Stimulated activated CD4-positive, alpha-beta T cell treated with anti-CD3 and anti-CD28 coated beads, Interleukin-15, amount 100 ng/mL, for 1 hour (primary cell): ENCODE measurements at places on chromosomes 5 and 9.

GRCh38 chr5:95280401-95281095 lies 4.3 kb downstream of the MCTP1 start:
- DNase-seq = no peak

DNA sequence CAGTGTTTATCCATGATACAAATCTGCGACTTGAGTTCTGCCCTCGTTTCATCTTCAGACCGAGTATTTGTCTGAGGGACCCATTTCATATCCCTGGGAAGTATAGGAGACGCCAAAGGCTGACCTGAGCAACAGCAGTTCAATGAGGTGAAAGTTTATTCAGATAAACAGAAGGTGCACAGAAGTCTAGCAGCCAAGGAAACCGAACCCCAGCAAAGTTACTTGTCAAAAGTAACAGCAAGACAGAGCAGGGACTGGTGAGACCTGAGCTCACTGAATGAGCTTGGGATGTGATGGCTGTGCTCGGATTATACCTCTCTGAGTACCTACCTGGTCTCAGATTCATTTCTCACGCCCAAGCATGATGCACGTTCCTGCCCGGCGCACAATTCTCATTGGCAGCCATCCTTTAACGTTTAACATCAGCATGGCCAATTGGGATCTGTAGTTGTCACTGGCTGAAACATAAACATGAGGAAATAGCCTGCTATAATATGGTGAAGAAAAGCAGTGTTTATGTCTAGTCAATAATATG lies 599 bp downstream of the LYRM7 start:
- DNase-seq = no peak

DNA sequence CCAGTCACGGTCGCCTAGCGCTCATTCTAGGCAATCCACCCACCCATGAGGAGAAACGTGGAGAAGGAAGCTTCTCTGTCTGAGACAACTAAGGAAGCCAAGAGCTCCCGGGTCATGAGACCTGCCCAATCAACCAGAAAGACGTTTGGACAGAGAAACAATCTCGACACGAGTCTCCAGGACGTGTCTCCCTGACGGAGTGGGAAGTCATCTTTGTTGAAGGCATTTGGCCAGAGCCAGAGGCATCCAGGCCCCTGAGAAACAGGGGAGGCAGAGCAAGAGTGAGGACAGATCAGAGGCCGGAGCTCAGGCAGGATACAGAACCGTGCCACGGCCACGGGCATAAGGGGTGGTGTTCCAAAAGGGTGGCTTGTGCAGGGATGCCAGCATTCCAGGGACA lies 479.0 kb downstream of the SPATA31A7 start:
- DNase-seq = no peak

DNA sequence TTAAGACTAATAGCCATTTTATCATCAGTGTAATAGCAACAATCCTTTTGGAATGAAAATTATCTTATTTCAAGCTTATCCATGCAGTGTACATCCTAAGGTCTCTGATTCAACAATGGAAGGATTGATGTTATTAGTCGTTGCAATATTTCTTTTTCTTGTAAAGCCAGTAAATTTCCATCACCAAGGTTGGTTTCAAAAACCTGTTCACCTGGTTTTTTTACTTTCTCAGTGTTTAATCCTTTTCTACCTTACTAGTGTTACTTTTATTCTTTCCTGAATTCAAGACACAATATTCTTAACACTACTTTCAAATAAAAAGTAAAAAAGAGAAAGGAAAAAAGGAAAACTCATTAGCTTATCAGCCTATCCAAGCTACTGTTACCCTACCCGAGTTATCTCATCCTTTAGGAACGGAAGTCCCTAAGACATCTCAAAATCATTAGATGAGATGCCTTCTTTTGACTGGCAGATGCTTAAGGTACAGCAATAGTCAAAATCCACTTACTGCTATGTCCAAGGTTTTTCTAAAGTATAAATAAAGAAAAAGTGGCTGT lies 5.4 kb downstream of the ZFR start:
- DNase-seq = no peak

- no peak for DNase-seq
Observed at GRCh38 chr9:68778635-68779034, 73.6 kb downstream of the PIP5K1B start.

DNA sequence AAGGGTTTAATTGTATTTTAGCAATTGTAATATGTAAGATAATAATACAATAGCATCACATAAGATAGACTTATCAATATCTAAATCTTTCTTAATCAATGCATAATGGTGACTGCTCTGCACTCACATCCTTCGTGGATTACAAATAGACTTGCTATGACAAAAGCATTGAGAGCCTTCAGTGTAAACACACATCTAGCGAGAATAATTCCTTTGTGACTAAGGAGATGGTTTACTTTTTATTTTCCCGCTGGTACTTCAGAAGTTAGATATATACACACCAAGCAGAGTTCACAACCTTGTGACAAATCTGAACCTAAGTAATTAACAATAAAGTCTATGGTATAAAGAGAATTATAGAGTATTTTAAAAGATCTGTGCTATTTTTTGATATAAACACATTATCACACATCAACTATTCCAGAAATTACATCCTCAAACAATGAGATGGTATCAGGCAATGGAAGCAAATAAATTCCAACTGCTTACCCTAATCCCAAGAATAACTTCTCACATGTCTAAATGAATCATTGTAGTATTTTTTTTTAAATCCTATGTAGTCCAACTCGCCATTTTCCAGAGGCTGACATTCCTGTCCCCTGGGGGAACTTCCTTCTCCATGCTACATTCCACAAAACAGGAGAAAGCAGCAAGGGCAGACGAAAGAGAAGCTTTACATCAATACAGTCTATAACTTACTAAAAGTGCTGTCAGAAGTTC lies 51.2 kb downstream of the MAPKAP1 start:
- DNase-seq = no peak

DNA sequence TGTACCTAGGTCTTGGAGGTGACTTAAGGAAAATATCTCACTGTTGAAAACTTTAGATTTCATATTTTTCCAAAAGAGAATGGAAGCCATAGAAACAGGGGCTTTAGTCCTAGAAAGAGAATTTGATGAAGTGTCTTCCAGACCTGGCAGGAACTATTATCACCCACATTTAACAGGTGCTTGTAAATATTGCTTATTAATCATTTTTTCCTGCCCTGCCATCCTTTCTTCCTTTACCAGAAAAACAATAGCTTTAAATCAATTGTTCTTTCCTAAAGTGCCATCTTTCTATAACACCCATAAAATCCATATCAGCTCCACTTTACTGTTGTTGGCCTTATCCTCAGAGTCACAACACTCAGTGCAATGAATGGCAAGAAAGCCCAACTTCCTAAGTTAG lies 350.9 kb downstream of the YTHDC2 start:
- no peak for DNase-seq

GRCh38 chr5:16856531-16856930 lies 79.6 kb downstream of the MYO10 start:
- no peak for DNase-seq

DNA sequence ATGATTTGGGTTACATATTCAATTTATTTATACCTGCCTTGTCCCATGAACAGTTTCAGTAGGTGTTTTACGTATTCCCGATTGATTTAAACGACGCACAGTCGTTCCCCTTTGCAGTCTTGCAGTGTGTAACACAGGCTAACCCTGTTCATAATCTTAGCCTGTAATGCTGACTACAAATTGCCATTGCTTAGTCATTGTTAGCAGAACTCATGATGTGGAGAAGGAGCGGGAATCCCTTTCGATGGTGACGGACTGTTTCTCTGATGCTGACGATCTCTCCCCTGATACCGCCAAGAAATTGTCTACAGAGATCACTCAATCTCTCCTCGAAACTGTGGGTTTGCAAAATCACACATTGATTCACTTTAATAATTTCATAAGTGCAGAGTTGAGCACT lies 93.2 kb downstream of the MRPL36 start:
- no peak for DNase-seq

- DNase-seq = no peak
Observed at GRCh38 chr5:10671041-10672008, 89.7 kb downstream of the DAP start.

GRCh38 chr9:129166623-129167557 lies 11.2 kb downstream of the IER5L start:
- DNase-seq = no peak

GRCh38 chr9:114372921-114373448 lies 14.8 kb downstream of the AKNA start:
- peak; percentile 49 for DNase-seq

- DNase-seq = no peak
Observed at GRCh38 chr5:104178829-104179456, 616.4 kb upstream of the NUDT12 start.

GRCh38 chr5:67350618-67351201 lies 154.1 kb upstream of the CD180 start:
- no peak for DNase-seq

DNA sequence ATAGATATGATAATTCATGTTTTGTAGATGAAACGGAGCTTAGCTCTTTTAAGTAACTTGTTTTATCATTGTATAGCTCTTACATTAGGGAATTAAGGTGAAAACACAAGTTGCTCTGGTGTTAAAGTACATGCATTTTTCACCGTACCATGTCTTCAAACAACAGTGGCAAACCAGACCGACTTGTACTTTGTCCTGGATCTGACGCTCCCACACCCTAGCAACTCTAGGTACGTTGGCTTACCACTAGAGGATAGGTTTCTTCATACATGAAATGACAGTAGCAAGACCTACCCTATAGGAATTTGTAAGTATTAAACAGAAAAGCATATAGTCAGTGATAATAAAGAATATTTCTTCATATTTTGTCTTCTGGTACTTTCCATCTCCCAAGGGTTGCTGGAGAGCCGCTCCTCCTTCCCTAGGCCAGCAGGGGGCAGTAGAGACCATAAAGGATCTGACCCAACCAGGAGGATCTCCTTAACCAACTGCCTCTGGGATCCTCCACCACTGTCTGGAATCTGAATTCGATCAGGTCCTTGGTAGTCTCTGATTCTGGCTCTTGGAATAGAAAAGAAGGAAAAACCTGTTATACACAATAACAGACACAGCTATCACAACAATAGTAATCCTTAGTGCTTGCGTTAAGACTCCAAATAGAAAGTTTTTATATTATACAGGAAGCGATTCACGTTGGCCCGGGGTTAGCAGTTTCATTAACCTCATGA lies 136.7 kb downstream of the CAVIN4 start:
- DNase-seq = no peak

DNA sequence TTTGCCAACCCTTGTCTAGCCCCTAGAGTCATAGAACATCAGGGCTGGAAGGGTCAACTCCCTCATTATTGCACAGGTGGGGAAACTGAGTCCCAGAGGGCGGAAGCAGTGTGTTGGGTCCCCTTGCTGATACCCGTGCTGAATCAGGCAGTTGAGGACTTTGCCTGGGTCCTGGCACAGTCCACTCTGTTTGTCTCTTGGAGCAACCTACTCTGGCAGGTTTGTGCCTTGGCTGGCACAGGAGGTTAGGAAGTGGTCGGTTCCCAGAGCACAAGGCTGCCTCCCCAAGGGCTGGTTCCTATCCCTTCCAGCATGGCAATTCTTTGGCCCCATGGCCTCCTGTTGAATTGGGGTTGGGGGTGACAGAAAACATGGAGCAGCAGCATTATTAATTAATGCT lies 94.5 kb upstream of the SHB start:
- DNase-seq = no peak

GRCh38 chr9:100083448-100084127 lies 15.2 kb downstream of the ERP44 start:
- no peak for DNase-seq

GRCh38 chr9:93287189-93287552 lies 103.2 kb downstream of the WNK2 start:
- DNase-seq = no peak

DNA sequence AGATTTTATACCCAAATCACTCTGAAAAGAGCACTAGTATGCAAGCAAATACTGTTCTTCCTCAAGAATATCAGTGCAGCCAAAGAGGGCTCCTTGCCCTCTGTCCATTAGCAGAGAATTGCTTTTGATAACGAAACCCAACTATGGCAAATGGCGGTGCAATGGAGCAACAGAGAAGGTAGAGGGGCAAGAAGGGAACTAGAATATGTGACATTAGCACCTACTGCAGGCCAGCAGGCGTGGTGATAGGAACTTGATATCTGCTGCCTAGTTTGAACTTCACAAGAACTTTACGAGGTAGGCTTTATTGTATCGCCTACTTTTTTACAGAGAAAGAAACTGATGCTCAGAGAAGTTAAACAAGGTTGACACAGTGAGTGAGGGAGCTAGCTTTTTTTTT lies 66.1 kb downstream of the APBA1 start:
- no peak for DNase-seq

DNA sequence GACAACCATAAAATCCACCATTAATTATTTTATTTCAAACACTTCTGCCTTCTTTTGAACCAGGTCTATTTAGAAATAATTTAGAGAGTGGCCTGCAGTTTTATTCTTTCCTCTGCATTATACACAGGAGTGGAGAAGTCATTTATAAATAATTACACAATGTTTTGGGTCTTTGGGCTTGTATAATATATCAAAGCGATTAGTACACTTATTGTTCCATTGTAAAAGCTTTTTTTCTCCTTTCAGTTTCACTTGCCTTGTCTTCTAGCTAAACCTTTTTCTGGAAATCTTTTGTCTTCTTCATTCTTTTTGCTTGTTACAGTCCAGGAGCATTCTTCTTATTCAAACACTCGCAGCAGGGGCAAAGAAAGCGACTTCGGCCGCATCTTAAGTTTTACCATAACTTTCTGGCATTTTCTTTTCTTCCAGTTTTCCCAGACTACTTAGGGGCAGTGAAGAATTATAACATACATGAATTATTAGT lies 7.3 kb upstream of the NEUROG1 start:
- no peak for DNase-seq

- no peak for DNase-seq
Observed at GRCh38 chr5:152061095-152061494, 136.4 kb upstream of the GLRA1 start.

- DNase-seq = no peak
Observed at GRCh38 chr5:151202381-151203139, 21.3 kb downstream of the CCDC69 start.

DNA sequence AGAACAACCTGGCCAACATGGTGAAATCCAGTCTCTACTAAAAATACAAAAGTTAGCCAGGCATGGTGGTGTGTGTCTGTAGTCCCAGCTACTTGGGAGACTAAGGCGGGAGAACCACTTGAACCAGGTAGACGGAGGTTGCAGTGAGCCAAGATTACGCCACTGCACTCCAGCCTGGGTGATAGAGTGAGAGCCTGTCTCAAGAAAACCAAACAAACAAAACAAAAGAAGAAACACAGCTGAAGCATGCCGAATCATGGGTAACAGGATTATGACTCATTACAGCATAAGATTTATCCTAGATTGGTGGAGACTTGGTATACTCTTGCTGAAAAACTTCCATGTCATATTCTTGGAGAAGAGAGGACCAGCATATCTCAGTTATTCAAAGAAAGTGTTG lies 236.7 kb upstream of the CCNH start:
- no peak for DNase-seq

- DNase-seq = no peak
Observed at GRCh38 chr5:129904667-129905472, 605 bp downstream of the CHSY3 start.

- no peak for DNase-seq
Observed at GRCh38 chr9:105389796-105390195, 58.0 kb upstream of the FSD1L start.

DNA sequence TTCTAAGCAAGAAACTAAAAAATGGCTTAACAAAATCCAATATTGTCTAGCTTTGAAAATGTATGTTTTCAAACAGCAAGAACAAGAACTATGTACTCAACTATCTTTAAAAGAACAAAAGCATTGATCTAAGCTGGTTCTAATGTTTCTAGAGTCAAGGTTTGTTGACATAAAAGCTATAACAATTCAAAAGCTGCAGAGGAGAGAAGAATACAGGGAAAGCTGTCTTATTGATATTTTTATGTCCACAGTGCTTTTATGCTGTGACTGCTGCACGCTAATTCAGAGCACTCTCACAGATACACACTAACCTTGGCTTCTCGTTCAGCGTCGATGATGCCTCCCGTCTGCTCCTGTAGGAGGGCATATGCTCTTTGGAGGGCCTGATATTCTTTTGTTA lies 129.5 kb upstream of the DPYSL3 start:
- DNase-seq = no peak
